ENCODE measurements at places on chromosomes 7 and 10.

DNA sequence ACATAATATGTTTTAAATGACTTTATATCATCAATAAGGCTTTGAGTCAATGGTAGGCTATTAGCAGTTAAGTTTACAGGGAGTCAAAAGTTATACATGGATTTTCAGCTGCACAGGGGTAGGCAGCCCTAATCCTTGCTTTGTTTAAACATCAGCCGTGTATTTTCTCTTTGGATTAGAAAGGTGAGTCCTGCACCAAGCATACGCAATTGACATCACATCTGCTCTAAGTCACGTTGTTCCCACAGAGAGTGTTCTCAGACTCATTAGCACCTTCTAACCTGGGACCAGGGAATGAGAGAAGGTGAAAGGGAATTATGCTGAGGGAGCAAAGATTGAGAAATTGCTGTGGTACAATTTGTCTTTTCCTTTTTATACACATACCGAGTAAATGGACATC is 148.6 kb upstream of the ZNF804B start:
- DNase-seq = no peak

DNA sequence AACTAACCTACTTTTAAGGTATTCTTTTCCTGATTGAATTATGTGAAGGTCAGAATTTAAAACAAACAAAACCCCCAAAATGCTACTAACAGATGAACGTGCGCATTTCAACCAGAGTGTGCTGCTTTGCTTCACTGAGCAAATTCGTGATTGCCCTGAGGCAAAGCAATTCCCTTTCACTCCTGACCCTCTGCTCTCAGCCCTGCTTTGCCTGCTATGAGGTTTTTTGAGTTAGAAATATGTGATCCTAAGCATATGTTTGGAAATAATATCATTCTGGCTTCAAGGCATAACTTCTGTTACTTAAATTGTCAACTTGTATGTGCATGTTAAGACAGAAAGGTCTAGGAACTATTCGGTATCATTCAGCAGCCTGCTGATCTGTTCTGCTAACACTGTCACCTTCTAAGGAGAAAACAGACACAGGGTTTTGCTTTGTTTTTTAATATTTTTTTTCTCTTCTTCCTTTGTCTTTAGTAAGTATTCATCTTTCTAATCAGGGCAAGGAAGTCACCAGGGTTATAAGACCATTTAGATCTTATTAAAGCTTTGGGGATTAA is 124.2 kb downstream of the GNAT3 start:
- no peak for DNase-seq

DNA sequence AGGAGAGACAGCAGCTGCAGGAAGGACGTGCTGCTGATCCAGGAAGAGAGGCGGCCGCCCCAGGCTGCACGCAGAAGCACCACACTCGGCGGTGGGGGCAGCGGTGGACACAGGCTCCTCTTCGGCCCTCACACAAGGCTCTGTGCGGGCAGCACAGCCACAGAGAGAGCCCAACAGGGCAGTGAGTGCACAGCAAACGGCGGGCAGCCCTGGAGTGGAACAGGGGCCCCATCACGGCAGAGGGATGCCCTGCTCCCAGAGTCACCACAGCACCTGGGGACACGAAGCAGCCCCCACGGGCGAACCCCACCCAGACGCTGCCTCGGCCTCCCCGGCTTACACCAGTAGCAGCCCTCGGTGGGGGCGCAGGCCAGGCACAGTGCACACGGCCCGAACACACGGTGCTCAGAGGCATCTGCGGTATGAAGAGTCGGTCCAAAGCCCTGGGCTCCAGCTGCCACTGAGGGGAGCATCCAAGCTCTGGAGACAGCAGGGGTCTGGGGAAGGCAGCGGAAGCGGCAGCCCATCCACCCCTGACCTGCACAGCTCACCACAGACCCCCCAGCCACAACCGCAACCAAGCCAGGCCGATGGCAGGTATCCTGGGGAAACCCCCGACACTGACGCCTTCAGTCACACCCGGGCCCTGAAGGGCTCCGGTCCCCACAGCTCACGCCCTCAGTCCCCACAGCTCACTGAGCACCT is 16.8 kb downstream of the NUDT1 start:
- no peak for DNase-seq

DNA sequence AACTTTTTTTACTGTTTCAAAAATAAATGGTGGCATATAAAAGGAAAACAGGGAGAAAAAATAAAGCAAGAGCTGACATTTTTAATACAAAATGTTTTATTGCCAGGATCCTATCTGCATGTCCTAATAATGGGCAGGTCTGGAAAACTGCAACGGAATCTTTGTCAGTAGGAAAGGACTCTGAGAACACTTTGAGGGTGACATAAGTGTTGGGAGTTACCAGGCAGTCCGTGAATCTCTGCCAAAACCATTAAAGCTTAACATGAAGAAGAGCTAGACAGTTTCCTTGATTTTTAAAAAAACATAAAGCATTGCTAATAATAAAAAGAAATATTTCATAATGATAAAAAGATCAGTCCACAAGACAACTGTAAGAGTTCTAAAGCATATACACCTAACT is 80.7 kb downstream of the AGMO start:
- DNase-seq = no peak

DNA sequence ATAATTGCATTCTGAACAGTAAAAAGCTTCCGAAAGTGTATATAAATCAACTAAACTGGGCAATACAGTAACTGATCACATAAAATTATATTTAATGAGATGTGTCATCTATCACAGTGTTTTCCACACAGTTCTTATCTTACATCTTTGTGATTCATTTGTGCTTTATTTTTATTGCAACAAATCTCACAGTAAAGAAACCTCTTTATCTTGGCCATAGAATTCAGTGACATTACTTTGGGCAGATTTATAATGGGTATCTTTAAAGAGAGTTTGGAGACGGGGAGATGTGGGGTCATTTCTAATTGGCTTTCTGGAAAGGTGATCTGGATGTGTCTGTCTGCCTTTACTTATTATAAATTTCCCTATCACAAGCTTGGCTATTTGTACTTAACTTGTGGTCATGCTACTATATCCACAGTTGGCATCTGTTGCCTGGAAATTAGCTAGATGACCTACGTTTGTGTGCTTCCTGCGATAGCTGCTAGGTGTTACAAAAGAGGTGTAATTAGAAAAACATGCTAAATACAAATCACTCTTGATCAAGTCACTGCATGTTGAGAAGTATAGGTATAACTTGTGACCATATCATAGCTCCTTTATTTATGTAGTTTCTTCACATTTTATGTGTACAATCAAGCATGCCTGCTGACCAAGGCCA is 123.8 kb downstream of the ARID5B start:
- no peak for DNase-seq

DNA sequence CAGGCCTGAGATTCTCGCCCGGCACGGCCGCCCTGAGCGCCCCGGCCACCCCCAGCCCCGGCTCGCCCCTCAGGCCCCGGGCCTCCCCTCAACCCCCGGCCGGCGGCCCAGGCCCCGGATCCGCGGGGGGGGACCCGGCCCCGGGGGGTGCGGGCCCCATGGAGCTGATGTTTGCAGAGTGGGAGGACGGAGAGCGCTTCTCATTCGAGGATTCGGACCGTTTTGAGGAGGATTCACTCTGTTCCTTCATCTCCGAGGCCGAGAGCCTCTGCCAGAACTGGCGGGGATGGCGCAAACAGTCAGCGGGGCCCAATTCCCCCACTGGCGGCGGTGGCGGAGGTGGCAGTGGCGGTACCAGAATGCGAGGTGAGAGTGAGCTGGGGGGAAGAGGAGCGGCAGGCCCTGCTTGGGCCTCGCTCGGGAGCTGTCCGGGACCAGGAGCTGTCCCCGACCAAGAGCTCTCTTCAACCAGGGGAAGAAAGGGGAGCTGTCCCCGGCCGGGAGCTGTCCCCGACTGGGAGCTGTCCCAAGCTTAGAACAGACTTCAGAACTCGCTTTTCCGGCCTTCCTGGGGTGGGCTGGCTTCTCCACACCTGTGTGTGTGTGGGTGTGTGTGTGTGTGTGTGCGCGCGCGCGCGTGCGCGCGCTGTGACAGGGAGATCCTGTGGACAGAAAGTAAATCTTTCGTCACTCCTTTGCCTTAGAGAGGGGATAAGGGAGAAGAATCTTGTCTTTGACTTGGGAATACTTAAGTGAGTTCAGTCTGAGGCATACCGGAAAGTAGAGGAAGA is 510 bp downstream of the ZSWIM8 start:
- no peak for DNase-seq

GRCh38 chr7:127690806-127691205 is 38.8 kb downstream of the SND1 start:
- no peak for DNase-seq

DNA sequence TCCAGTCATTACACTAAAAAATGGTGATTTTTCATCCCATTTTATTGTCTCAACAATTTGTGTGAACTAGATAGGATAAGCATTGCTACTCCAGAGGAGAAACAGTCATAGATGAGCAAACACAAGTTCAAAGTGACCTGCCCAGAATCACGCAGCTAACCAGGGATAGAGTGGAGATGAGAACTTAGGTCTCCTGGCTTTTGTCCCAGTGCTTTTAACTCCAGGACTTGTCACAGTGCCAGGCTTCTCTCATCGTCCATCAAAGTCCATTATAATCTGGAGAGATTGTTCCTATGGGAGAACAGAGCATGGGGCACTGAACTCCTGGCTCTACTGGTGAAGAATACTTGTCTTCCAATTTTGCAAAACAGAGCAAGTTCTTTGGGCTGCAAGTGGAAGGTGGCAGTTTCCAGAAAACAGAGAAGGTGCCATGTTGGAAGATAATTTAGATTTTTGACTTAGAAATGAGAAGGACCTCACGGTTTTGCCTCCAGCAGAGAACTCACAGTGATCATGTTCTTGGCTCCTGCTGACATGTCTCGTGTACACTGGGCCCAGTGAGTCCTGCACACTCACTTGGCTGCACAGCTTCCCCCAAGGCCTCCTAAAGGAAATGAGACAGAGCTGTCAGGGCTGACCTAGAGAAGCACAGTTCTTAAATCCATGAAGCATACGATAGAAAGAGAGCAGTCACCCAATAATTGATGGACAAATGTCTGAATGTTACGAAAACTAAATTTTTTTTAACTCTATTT is 322.9 kb upstream of the NRP1 start:
- no peak for DNase-seq

DNA sequence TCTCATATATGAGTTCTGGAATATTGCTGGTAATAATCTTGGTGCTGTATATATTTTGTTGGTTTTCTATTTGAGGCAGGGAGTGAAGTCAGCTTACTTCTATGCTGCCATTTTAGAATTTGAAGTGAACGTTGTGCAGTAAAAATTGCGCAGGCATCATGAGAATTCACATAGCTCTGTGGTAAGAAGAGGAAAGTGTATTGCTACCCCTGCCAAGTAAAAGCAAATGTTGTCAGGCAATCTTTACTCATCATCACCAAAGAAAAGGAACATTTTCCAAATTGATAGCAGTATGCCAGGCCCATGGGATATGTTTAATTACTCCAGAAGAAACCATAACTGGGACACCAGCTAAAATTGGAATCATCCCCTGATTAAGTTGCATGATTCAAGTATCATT is 13.4 kb downstream of the FEZF1 start:
- no peak for DNase-seq

- DNase-seq = no peak
Observed at GRCh38 chr7:155001756-155002410, 1.0 kb downstream of the PAXIP1 start.

- DNase-seq = no peak
Observed at GRCh38 chr7:113652501-113652900, 266.3 kb downstream of the PPP1R3A start.

GRCh38 chr10:43963379-43963778 is 314.7 kb upstream of the ZNF32 start:
- DNase-seq = no peak

DNA sequence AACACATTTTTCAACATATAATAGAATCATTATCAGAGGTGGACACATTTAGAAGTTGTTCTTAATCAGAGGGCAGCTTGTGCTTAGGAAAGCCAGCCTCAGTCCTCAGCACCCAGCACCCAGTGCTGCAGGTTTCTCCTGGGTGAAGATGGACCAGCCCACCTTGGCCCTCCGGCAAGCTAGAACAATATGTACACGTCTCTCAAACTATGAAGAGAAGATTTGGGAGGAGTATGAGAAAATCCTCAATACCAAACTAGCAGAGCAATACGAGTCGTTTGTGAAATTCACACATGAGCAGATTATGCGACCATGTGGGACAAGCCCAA is 13.5 kb upstream of the RALA start:
- DNase-seq = no peak

- DNase-seq = no peak
Observed at GRCh38 chr10:101629837-101630632, 41.9 kb downstream of the DPCD start.

DNA sequence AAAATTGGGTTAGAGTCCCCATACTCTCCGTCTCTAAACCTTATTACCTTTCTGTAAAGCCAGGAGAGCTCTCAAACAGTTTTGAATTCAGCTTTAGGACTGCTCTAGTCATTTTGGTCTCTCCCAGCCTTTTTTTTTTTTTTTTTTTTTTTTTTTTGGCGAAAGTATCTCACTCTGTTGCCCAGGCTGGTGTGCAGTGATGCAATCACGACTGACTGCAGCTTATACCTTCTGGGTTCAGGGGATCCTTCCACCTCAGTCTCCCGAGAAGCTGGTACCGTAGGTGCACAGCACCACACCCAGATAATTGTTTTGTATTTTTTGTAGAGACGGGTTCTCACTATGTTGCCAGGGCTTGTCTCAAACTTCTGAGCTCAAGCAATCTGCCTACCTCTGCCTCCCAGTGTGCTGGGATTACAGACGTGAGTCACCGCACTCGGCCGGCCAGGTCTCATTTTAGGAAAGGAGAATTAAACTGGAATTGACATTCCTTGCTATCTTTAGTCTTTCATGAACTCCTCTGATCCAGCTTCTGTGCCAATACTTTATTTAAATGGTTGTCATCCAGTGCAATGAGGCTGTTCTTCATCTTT is 31.4 kb upstream of the RSU1 start:
- DNase-seq = no peak

DNA sequence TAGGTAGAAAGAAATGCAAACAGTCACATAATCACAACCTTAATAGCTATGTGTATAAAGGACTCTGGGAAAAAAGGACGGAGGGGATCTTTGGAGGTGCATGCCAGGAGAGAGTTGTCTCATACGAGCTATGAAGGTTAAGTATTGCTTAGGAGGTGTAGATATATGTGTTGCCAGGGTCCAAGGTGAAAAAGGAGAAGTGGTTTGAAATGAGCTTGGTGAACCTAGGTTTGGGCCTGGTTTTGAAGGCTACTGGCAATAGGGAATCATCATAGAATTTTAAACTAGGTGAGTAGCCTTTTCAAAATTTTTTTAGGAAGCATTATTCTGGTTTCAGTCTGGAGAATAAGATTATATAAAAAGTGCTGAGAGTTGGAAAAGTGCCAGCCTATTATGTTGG is 336.8 kb downstream of the AUTS2 start:
- DNase-seq = no peak

GRCh38 chr7:66125052-66125694 is 10.5 kb downstream of the CRCP start:
- no peak for DNase-seq

Measured in cerebellar cortex (tissue), 1 donor.